Stimulated activated CD4-positive, alpha-beta T cell treated with anti-CD3 and anti-CD28 coated beads, Interleukin-1b, Interleukin-23, amount 100 ng/mL, for 1 hour (primary cell): ENCODE measurements at places on chromosomes 1 and 21.

- DNase-seq = no peak
Observed at GRCh38 chr1:169731446-169731845, 2.4 kb downstream of the SELE start.

DNA sequence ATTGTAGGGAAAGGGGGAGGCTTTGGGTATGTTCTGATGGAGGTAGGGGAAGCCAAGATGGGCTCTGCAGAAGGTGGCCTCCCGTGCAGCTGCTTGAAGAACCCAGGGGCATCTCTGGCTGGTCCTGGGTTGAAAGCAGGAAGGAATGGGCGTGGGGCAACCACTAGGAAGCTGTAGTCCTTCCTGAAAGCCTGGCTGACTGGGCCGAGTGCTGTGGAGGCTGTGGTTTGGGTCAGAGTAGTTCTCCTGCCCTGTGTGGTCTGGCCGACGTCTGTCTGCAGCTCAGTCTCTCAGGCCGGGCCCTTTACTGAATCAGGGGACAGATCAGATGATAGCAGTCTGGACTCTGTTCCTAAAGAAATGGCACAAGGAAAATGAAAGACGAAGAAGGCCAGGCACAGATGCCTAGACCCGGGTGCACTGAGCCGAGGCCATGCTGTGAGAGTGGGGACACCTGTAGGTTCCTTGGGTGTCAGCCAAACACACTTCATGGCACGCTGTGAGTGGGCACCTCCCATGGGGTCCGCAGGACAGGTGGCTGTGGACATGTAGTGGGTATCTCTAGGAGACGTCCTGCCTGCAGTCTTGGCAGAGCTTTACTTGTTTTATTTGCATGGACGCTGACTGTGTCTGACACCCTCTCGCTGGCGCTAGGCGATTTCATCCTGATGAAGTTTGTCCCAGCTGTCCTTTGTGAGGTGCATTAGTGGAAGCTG is 87.0 kb downstream of the POFUT2 start:
- DNase-seq = no peak

GRCh38 chr21:39641827-39642450 is 29.2 kb downstream of the B3GALT5 start:
- DNase-seq = no peak

- no peak for DNase-seq
Observed at GRCh38 chr1:185453496-185454192, 136.6 kb upstream of the IVNS1ABP start.

DNA sequence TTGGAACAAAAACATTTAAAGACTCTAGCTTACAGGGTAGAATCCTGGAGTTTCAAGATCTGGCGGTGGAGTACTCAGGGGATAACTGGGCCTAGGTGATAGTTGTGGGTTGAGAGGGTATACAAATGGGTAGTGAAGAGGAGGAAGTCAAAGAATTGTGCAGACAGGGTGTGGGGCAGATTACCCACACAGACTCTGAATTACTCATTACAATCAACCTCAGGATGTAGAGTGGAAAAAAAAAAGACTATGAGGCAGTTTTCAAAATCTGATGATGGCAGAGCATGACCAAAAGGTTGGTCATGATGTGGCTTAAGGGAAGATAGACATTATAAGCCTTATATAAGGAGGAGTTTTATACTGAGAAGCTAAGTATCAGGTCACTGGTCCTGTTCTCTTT is 44.1 kb upstream of the GLIS1 start:
- DNase-seq = no peak

DNA sequence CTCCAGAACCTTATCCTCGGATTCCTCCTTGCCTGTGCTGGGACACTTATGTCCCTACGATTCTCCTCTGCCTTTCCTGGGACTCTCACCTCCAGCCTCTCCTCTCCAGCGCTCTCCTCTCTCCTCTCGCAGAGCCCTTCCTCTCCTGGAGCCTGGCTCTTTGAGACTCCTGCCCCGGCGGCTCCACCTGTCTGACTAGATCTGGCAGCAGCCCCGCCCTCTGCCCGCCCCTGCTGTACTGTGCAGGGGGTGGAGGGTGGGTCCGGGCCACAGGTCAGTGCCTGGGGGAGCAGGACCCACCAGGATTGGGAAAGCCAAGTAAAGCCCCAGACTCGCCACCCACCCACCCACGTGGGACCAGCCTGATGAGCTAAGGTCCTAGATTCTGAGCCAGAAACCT is 1.6 kb downstream of the ELOVL1 start:
- no peak for DNase-seq

DNA sequence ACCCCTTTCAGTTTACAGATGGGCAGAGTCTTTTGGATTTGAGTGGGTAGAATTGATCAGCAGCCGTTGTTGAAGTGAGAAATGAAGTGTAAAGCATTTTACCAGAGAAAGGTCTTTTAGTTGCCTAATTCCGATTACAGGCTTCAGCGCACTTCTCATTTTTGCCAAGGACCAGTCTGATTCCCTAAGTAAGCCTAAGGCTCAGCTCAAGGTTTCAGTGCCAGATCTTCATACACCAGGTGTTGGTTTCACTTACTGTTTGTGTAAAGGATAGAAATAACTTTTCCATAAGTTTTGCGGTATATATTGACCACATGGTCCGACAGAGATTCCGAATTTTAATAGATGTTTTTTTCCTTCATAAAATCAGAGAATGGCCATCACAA is 83.9 kb upstream of the BMP8A start:
- DNase-seq = no peak

GRCh38 chr1:159826441-159827101 is at the start of gene SLAMF8:
Gene SLAMF8, plus strand, starts transcription at chr1:159826873. Its CDS starts 26 bp downstream, at chr1:159826899.
- DNase-seq = no peak

DNA sequence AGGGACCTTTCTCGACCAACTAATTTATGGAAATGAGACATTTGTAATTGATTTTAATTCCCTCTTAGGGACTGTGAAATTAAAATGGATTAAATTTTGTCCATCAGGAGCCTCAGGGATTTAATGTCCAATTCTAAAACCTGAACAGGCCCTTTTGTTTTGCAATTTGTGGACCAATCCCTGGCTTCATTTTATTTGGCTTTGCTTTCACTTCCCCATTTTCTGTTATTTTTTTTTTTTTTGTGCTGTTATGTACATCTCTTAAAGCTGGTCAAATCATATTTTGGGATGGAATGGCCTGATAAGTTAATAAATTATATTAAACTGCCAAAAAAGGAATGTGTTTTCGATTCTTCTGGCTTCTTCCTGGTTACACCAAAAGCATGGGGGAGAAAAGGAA is 28.9 kb downstream of the ZSCAN20 start:
- no peak for DNase-seq

DNA sequence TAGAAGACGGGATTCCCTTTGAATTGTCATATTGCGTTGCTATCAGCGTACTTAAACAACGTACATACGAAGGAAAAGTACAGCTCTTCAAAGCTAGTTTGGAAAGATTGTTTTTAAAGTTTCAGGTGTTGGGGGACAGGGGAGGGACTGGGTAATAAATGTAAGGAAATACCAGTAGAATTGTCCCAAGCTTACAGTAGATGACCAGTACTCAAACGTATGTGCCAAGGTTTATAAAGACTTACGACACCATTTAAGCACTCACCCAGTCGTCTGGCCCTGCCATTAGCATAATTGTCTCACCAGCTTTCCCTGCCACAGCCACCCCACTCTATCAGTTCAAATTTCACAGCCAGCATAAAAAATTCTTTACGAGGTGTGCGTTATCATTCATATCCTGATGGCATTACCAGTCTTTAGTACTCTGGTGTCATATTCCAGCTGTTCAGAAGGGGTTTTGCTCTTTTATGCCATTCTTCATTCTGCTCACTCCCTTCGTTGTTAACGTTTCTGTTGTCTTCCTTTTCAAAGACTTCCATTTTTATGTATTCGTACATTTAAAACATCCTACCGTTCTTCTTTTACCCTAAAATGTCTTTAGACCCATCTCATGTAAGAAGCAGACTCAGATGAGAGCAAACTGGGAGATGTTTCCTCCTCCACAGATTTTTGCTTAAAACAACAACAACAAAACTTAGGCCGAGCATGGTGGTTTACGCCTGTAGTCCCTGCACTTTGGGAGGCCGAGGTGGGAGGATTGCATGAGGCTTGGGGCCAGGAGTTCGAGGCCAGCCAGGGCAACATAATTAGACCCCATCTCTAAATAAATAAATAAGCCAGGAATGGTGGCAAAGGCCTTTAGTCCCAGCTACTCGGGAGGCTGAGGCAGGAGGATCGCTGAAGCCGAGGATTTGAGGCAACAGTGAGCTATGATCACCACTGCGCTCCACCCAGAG is 1.0 kb upstream of the HP1BP3 start:
- DNase-seq = no peak

- no peak for DNase-seq
Observed at GRCh38 chr1:18530587-18531502, 50.1 kb downstream of the KLHDC7A start.

DNA sequence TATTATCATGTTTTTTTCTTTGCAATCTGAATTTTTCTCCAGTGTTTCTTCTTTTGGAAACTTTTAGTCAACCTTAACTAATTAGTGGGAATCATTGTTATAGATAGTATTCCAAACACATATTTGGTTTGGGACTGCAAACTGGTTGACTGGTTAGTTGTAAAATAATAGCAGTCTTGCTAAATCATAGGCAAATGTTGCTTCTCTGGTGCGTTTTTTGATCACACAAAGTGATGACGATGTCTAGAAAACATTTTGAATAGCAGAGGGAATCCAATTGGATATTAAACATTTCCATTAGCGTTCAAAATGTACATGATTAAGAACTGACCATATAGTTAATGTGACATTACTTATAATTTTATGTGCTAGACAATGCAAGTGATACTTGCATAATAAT is 4.5 kb downstream of the DNAJB4 start:
- DNase-seq = no peak

DNA sequence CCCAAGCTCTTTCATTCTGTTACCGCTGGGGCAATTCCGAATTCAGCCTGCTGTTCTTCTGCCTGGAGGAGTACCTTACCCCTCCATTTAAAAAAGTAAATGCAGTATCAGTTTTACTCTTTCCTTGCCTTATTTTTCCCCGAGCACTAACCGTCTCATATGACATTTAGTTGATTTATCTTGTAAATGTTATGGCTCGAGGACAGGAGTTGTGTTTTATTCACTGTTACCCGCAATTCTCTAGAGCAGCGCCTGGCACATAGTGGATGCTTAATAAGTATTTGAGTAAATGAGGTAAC is 425 bp upstream of the TADA1 start:
- no peak for DNase-seq
